ENCODE measurements at places on chromosomes 7 and 10. TPM values are rescaled to one million over a fixed set of nuclear protein-coding genes. Genes with fewer than 3 reads are reported as not detected.

The MBL2 gene
- not detected for total RNA-seq

The NKX2-3 gene
- not detected for total RNA-seq

The ERVW-1 gene
- total RNA-seq = not detected

The SYT15B gene
- not detected for total RNA-seq

The NYAP1 gene
- not detected for total RNA-seq

The NEURL1 gene
- 1.4 TPM for total RNA-seq

DNA sequence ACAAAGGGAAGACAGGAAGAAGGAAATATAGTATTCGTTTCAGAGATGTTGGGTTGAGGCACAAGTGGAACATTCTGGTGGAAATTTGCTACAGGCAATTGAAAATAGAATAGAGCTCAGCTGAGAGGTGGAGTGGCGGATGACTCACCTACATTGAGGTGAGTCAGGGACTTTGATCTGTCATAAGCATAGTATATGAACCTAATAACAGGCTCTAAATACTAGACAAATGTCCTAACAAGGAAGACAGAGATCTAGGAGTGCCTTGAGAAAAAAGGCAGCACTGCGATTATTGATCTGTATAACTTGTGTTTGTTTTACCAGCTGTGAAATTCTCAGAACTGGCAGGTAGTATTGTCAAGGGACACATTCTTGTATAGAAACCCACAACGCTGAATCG, 907 bp upstream of the IFRD1 start:
- DNase-seq = no peak

- no peak for DNase-seq
These were observed 68.6 kb downstream of the DYNC2I1 start for GRCh38 chr7:158924956-158925355.

DNA sequence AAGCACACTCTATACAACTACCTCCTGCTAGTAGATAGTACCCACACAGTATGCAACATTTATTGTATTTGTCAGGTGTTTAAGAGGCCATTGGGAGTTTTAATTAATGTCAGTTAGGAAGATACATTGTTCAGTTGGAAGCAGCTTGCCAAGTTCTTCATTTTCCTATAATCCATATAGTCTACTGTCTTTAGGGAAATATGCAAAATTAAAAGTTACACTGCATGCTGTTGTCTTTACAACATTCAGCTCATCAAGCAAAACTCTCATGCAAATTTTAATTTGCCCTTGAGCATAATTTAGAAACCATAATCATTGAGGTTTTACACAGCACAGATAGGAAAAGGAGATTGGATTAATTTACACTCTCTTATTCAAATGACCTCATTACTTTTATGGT, 17.4 kb downstream of the FOXP2 start:
- no peak for DNase-seq

- no peak for DNase-seq
These were observed 22.0 kb upstream of the SLC26A4 start for GRCh38 chr7:107638594-107638993.

DNA sequence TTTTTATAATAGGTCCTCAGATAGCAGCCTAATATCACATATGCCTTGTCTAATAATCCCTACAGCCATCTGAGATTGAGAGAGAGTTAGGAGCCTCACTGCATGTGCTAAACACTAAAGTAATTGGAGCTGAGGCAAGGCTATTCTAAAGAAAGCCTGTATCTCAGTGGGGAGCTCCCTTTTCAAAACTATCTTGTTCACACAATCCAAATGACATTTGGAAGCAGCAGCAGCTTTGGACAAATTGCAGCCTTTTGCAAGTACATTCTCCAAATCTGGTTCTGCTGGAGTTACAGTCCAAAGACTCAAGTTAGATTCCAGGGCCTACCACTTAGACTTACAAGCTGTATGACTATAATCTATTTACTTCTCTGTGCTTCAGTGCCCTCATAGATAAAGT, 104.5 kb downstream of the MACC1 start:
- no peak for DNase-seq

DNA sequence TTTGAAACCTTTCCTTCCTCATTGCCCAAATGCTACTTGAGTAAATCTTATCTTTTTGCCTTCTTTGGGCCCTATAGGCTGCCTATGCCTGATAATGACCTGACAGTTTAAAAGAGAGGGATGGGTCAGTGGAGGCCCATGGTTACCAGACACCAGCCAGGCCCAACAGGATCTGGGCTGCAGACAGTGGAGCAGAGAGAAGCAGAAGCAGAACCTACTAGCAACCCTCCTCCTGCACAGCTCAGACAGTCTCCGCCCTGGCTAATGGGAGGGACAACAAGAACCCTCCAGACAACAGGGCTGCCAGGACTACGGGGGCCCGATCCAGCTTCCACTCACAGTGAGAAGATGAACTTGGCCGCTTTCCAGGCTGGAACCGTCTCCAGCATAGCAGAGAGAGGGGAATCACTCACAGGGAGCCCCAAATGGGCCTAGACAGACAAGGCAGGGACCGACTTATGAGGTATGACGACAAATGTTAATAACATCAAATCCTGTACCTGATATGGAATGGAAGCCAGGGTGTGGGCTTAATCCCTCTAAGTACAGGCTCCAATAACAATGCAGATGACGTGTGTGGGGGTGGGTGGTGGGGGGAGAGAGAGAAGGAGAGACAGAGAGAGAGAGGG, 31.7 kb upstream of the DGKI start:
- DNase-seq = no peak

DNA sequence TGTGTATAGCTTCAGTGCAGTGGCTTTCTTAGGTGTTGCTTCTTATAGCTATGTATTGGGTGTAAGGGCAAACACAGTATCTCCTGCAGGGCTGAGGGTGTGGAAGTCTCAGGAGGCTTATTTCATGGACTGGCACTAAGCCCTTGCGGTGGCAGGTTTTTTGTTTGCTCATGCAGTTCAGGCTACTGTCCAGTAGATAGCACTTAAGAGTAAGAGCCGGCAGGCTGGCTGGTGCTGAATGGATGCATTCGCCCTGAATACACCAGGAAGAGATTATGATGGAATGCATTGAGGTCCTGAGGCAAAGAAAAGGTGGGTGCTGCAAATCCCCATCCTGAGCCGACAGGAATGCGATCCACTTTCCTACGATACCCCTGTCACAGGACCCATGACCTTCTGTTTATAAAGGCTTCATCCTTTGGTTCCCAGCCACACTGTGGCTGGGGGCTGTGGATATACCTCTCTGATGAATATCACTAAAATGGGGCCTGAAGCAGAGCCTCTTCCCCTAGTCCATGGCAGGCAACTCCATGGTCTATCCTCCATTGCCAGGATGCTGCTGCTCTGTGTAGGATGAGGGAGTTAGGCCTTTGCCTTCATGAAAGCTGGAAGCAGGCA, 44.9 kb downstream of the ANXA8 start:
- DNase-seq = peak; percentile 26

DNA sequence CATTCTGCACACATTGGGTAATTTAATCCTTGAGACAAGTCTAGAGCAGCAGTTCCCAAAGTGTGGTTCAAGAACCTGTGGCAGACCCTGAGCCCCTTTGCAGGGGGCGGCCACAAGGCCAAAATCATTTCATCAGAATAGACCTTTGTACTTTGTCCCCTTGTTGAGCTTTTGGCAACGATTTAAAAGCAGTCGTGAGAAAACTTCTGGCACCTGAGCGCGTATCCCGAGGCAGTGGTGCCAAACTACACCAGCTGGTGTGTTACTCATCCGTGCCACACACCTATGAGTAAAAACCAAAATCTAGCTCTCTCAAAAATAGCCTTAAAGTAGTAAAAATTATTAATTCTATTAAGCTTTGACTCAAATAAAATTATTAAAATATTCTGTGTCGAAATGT, 306.8 kb downstream of the SDK1 start:
- DNase-seq = no peak

DNA sequence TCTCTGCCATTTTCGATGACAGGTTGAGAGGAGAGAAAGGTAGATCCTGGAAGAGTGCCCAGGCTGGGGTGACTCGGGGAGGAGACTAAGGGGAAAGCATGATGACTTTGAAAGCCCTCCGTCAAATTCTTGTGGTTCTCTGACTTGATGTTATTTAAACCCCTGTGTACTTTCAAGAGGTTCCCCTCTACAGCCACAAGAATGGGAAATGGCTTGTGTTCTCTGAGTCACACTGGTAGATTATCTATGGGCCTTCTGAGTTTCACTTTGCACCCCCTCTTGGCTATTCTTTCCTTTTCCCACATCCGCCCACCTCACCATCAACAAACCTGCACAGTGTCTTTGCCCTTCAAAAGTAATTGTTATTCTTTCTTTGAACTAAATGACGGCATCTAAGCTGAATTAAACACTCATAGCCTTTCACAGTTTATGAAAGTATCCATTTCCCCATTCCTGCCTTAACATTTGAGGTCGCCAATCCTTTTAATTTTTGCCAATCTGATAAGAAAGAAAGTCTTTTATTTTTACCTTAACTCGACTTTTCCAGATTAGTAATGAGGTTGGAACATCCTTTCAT, 24.1 kb downstream of the PRF1 start:
- DNase-seq = peak; percentile 80

DNA sequence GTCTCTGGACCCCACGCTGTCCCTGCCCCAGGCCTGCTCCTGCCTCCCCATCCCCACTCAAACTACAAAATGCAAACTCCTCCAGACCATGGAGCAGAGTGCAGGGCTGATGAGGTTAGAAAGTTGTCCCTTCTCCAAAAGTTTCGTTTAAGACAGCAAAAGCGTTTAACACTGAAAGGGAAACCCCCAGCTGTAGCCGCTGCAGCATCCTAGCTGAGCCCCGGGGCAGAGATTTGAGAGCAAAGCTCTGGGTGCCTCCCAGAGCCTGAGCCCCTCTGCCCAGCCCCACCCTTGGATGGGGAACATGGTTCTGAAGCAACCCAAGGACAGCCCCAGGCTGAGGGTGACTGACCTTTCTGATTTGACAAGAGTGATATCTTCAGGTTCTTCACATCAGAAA, 52.8 kb upstream of the ENO4 start:
- peak; percentile 10 for DNase-seq

DNA sequence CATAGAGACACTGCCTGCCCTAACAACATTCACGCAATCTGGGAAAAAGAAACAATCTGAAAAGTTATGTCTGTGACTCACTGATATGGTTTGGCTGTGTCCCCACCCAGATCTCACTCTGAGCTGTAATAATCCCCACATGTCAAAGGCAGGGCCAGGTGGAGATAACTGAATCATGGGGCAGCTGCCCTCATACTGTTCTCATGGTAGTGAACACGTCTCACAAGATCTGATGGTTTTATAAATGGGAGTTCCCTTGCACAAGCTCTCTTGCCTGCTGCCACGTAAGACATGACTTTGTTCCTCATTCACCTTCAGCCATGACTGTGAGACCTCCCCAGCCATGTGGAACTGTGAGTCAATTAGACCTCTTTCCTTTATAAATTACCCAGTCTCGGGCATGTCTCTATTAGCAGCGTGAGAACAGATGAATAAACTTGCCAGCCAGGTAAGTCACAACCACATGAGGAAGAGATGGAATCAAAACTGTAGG, 341.5 kb upstream of the AOAH start:
- peak; percentile 65 for DNase-seq

DNA sequence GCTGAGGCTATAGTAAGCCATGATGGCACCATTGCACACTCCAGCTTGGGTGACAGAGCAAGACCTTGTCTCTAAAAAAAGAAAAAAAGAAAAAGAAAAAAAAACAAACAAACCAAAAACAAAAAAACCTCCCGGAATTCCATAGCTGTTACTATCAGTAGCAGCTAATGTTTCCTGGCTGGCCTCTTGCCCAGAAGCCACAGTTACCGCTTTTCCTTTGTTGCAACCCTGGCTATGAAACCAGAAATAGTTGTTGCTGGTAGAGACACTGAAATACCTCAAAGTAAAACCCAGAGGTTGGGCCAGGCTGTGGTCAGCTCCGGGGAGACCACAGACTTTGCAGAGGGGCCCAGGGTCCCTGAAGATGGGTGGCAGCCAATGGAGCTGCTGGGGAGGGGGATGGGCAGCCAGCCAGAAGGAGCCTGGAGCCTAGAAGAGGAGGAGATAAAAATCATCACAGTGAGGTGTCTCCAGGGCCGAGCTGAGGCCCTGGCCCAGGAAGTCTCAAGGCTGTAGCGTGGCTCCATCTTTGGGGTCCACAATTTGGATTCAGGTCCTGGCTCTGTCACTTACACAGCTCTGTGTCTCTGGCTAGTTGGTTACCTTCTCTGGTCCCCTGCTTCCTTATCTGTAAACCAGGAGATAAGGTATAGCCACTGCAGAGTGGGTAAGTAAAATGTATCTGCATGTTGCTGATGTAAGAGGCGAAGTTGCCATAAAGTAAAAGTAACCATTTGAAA, 3.4 kb upstream of the CHST12 start:
- peak; percentile 75 for DNase-seq

GRCh38 chr7:25179771-25180591, 48.3 kb downstream of the NPVF start:
- DNase-seq = peak; percentile 94

GRCh38 chr10:62818426-62819011, 2.4 kb upstream of the EGR2 start:
- DNase-seq = peak; percentile 77

DNA sequence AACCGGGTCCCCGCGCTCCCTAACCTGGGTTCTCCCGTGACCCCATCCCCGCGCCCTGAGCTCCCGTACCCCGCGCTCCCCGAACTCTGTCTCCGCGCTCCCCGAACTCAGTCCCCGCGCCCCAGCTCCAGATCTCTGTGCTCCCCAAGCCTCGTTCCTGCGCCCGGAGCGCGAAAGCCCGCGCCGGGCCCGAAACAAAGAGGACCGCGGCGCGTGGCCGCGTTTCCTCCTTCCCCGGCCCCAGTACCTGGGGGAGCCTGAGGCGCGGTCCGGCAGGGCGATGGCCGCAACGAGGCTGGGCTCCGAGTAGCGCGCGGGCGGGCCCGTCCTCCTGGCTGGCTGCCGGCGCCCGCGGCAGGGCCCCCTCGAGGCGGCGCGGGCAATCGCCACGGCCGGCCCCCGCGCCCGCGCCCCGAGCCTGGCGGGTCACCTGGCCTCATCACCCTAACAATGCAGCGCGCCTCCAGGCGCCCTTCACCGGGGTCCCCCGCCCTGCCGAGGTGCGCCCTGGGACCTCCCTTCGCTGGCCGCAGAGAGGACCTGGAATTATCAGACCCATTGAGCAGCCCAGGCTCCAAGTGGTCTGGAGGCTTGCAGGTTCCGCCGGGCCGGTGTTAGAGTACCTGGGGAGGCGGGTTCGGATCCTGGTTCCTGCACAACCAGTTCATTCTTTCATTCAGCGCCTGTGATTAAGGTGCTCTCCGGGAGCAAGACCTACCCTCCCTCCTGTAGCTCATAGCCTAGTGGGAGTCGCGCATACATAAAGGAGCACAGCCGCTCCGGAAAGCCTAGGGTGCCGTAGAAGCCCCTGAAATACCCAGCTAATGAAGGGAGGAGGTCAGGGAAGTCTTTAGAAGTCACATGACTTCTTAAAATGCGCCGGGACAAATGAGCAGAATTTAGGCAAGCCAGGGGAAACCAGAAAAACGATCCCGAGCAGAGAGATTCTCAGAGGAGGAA, at the start of gene TNS3:
Gene TNS3, minus strand, starts transcription at position 308 of the 960 bp plus-strand sequence. CDS start 142,475 bp downstream, outside the sequence.
- DNase-seq = no peak

GRCh38 chr10:43318456-43318855, 51.6 kb upstream of the RASGEF1A start:
- DNase-seq = no peak

DNA sequence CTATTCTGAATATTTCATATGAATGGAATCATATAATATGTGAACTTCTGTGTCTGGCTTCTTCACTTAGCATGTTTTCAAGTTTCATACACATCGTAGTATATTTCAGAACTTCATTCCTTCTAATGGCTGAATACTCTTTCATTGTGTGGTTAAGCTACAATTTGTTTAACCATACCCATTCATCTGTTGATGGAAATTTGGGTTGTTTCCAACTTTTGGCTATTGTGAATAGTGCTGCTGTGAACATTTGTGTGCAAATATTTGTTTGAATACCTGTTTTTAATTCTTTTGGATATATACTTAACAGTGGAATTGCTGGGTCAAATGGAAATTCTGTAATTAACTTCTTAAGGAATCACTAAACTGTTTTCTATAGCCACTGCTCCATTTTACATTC, 86.0 kb upstream of the MDFIC start:
- DNase-seq = no peak
